ENCODE measurements at places on chromosomes 4 and X.

- DNase-seq, result no peak
These were observed 72.6 kb upstream of the PTPN13 start for GRCh38 chr4:86521373-86521969.

DNA sequence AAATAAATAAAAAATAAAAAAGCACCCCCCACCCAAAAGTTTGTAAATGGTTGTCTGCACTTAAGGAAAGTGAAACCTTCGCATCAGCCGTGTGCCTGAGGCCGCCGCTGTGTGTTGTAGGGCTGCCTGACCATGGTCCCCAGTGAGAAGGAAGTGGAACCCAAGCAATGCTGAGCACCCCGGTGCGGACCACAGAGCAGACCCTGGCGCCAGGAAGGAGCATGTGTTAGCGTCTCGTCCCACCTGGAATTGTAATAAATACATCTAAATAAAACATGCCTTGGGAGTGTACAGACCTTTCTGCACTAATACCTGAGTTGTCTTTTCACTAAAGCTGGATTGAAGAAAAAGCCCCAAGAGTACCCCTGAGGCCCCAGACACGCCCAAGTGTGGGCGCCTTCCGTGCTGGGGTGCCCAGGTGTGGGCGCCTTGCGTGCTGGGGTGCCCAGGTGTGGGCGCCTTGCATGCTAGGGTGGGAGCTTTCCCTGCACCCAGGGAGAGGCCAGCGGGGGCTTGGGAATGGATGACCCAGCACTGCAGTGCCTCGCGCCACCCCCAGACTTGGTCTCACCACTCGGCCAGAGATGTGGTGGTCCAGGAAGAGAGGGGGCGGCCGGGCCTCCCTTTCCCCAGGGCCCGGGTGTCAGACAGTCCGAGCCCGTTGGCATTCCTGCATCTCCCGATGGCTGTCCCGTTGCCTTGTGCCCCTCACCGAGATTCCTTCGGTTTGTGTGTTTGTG lies 33.7 kb downstream of the HTT-AS start:
- DNase-seq, result no peak

DNA sequence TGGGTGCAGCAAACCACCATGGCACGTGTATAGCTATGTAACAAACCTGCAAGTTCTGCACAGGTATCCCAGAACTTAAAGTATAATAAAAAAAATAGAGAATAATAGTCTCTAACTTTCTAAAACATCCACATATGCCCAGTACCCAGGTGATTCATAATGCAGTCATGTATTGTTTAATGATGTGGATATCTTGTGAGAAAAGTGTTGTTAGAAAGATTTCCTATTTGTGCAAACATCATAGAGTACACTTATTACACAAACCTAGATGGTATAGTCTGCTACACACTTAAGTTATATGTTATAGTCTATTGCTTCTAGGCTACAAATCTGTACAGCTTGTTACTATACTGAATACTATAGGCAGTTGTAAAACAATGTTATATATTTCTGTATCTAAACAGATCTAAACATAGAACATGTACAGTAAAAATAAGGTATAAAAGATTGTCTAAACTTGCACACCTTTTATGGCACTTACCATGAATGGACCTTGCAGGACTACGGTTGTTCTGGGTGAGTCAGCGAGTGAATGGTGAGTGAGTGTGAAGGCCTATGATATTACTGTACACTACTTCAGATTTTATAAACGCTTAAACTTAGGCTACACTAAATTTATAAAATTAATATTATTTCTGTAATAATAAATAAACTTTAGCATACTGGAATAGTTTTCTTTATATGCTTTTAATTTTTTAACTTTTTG lies 232.2 kb upstream of the SLIT2 start:
- DNase-seq, result no peak

DNA sequence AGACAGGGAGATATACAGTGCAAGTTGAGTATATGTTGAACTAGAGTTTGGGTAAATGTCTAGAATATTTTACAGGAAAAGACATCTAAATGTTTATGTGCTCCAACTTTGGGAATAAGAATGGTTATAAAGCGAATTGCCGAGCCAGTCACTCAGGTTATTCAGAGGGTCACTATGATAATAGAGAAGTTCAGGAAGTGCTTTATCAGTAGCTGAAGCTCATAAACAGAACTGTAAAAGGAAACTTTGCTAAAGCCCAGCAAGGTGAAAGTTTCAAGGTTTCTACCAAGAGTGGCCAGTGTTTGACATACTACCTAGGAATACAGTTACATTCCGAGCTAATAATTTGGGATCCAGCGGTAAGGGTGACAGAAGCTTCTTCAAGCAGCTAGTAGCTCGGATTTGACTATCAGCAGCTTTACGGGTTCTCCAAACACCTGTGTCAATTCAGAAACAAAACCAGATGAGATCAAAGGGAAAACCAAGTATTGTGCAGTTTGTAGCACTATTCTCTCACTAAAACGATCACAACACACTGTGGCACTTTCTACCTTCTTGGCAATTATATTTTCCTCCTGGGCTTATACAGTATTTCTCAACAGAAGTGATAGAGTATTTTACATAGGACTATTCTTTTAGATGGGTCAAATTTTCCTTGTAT lies 17.2 kb upstream of the BCLAF3 start:
- DNase-seq, result no peak

DNA sequence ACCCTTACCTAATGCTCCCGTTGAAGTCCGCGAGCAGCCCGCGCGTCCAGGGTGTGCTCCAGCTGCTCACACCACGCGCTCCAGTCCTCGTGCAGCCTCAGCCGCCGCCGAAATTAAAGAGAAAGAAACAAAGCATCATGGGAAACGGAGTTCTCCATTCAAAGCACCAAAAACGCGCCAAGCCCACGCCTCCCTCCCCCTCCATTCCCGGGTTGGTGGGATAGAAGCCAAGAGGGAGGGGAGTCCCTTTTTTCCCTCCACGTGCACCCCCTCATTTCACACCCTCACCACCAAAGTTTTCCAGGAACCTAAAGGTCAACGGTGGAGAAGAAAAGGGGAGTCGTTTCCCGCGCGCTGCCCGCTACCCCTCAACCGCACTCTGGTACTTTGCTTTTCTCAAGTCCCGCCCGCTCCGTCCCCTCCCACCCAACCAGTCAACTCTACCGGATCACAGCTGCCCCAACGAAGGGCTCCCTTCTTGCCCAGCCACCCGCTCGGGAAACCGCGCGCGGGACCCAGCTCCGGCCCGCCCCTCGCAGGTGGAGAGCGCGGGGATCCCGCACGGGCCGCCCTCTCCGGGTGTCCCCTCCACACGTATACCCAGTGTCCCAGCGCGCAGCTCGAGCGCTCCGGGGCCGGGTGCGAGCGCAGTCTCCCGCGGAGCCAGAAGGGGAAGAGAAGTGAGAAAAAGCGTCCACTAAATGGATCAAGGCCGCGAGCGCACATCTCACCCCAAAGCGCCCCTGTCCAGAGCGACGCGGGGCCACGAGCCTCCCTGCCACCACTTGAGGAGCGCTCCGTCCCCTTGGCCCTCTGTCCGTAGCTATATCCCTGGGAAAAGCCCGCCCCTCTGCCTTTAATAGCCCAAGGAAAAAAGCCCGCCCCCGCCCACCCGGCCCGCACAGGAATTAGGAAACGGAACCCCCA lies 65.1 kb upstream of the CCDC160 start:
- no peak for DNase-seq

DNA sequence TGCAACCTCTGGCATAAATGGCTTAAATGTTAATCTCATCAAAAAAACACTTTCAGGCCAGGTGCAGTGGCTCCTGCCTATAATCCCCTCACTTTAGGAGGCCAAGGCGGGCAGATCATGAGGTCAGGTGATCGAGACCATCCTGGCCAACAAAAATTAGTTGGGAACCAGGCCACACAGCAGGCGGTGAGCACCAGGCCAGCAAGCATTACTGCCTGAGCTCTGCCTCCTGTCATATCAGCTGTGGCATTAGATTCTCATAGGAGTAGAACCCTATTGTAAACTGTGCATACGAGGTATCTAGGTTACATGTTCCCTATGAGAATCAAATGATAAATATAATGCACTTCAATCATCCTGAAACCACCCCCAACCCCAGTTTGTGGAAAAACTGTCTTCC lies 125.8 kb downstream of the LRBA start:
- no peak for DNase-seq

GRCh38 chr4:89171176-89171805 lies 60.0 kb downstream of the TIGD2 start:
- DNase-seq, result no peak

GRCh38 chrX:9196961-9197640 lies 163.2 kb upstream of the FAM9B start:
- DNase-seq, result no peak

DNA sequence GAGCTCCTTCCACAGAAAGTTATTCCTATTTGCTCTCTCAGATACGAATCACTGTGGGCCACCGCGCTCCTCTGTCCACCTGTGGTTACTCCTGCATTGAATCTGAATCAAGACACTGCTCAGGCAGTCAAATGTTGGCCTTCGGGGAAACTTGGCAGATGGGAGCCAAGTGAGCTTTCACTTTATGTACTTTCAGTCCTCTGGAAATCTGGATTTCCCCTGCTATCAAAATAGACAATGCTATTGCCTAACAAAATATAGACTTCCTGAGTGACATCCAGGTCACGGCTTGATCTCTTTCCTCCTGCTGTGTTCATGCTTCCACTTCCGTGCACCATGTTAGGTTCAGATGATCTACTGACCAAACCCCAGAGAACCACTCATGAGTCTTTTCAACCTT lies 43.8 kb downstream of the FHL1 start:
- no peak for DNase-seq

DNA sequence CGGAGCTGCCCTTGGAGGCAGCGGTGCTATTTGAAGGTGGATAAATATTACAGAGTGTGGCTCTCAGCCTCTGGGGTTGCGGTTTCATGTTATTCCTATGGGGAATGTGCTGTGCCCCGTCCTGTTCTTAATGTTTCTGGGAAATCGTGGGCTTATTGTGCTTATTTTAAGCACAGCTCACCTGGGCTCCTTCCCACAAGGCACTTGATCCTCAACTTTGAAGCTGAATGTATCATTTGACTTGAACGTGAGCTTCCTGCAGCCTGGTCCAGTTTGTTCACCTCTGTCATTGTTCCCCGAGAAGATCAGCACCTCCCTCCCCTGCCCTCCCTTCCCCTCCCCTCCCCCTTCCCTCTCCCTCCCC lies 3.9 kb downstream of the SORCS2 start:
- no peak for DNase-seq

DNA sequence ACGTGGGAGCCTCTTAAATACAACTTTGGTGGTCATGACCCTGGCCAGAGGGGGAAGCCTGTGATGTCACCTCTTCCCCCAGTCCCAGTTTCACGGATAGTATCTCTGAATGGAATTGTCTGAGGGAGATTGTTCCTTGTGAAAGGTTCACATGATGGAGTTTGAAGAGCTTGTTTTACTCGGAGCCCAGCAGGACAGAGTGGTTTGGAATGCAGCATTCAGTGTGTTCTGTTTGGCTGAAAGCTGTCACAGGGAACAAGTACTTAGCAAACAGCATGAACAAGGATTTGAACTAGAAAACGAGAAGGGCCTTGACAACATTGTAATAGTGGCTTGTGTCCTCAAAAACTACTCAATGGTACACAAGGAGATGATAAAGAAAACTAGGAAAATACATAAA lies 133.9 kb upstream of the CXorf66 start:
- DNase-seq, result no peak

- no peak for DNase-seq
These were observed 51.5 kb downstream of the STARD8 start for GRCh38 chrX:68698942-68699341.

GRCh38 chrX:150649096-150649870 lies 43.9 kb upstream of the MTMR1 start:
- no peak for DNase-seq

- no peak for DNase-seq
These were observed 2.9 kb upstream of the PTCHD1 start for GRCh38 chrX:23331701-23332100.

DNA sequence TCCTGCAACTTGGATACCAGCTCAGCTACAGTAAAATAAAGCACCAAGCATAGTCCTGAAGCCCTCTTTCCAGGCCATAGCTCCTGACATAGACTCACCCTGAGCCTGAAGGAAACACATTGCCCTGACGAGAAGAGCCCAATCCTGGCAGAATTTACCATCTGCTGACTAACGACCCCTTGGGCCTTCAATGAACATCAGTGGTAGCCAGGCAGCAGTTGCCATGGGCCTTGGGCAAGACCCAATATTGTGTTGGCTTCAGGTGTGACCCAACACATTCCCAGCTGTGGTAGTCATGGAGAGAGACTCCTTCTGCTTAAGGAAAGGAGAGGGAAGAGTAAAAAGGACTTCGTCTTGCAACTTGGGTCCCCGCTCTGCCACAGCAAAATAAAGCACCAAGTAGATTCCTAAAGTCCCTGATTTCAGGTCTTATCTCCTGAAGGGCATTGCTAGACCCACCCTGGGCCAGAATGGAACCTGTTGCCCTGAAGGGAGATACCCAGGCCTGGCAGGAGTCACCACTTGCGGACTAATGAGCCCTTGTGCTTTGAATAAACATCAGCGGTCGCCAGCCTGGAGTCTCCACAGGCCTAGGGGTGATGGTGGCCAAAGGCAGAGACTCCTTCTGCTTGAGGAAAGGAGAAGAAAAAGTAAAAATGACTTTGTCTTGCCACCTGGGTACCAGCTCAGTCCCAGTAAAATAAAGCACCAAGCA lies 902.6 kb downstream of the C4orf33 start:
- no peak for DNase-seq

DNA sequence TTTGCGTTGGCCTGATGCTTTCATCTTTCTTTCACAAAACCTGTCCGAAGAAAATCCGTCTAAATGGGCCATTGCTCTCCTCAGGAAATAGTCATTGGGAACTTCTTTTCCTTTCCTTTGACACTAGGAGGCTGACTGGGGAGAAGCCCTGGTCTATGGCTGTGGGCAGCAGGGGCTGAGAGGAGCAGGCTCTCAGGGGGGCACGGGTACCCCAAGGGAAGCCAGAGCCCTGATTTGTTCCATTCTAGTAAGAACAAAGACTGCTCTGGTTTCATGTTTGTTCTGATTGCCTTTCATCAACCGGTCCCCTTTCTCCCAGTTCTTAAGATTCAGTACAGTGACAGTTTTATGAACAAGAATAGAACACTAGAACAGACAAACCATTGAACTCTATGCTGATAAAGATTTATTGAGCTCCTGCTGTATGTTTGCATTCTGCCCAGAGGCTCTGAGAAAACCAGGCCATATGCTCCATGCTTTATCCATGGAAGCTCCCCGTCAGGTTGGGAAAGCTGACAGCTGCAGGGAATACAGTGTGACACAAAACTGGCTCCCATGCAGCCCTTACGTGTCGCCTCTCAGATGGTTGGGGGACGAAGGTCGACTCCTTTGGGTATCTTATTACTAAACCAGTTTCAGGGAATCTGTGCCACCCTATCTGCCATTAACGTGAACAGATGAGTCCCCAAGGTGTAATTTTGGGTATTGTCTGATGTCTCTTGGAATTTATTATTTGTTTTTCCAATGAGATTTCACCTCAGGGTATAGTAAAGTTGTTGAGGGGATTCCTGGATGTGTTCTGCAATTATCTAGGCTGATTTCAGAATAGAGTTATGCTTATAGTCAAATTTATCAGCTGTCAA lies 72.4 kb upstream of the MSANTD1 start:
- DNase-seq, result no peak

GRCh38 chr4:970854-971520 lies 2.4 kb downstream of the DGKQ start:
- DNase-seq, result no peak
